ENCODE measurements at places on chromosomes 5 and 9.

GRCh38 chr9:131912671-131913070 lies 167.0 kb downstream of the MED27 start:
- DNase-seq = no peak

DNA sequence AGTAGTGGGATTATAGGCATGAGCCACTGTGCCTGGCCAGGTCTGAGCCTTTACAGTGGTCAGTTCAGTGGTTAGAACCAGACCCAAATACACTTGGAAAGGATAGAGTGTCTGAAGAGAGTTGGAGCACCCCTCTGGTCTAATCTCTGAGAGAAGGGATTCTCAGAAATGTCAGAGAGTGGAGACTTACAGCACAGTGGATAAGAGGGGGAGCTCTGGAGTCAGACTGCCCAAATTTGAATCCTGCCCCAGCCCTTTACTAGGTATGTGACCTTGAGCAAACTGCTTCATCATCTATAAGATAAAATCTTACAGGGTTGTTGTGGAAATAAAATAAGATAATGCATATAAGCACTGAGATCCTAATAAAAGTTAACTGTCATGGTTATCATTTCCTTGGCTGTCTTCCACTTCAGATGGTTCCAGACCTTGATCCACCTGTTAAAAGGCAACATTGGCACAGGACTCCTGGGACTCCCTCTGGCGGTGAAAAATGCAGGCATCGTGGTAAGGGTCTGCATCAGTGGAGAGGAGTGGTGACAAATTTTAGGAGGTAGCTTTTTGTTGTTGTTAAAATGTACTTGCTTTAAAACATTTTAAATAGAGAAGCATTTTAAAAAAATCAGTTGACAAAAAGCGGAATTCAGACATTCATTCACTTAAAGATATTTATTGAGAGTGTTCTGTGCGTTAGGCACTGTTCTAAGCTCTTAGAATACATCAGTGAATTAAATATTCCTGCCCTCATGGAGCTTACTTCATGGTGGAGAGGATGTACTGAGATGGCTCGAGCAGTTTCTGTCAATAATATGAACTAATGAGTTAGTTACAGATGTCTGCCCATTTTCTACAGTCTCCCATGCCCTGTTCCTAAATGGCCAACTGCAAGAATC lies 16.0 kb downstream of the SLC36A1 start:
- DNase-seq = no peak

DNA sequence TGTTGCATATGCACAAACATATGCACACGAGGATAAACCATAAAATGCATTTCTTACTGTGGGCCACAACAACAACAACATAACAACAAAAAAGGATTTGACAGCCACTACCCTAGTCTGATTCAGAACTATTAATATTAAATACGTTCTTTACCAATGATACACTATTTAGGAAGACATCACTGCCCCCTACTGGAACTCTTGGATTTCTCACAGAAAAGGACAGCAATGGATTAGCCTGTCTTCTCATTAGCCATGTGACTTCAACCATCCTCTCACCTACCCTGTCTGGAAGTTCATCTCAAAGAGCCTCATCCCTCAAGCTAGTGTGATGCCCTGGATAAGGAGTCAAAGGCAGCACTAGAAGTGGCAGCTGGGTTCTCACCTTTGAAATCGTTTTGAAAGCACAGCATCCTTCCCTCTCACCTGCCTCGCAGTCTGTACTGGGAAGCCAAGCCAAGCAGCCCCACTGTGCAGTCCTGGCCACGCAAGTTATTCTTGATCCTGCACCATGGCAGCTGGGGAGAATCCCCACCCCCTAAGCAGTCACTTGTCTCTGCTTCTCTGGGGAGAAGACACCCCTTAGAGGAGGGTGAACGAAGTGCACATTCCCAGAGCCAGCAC lies 64.6 kb downstream of the SH3TC2 start:
- no peak for DNase-seq

- DNase-seq = no peak
Observed at GRCh38 chr9:90834828-90835595, 33.4 kb downstream of the SYK start.

- DNase-seq = no peak
Observed at GRCh38 chr9:129701549-129701948, 36.1 kb downstream of the PRRX2 start.

- no peak for DNase-seq
Observed at GRCh38 chr5:113034182-113034773, 57.7 kb downstream of the DCP2 start.

DNA sequence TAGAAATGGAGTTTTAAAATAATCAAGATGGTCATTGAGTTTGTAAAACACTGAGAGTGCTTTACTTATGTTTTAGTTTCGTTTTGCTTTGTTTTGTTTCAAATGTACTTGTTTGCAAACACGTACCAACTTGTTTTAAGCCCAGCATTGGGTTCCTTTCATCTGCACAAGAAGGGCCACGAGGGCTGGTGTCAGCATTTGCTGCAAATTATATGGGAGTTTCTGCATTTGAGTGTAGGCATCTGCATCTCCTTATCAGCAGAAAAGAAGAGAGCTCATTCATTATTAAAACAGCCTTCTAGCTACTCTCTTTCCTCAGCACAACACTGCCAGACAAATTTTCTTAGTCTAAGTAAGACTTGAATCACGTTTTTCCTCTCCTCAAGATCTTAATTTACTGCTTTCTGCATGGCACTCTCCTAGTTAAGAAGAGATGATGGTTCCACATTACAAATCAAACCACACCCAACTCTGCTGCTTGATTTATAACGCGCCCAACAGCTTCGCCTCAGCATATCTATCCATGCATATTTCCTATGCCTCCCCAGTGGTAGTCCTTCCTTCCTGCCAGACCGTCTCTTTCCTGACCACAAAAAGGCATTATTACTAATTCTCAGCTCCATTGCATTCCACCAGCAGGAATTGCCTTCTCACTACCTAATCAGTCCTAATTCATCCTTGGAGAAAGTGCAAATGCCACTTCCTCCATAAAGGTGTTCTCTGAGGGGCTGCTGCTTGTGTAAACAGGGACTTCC lies 95.2 kb upstream of the CAST start:
- no peak for DNase-seq

DNA sequence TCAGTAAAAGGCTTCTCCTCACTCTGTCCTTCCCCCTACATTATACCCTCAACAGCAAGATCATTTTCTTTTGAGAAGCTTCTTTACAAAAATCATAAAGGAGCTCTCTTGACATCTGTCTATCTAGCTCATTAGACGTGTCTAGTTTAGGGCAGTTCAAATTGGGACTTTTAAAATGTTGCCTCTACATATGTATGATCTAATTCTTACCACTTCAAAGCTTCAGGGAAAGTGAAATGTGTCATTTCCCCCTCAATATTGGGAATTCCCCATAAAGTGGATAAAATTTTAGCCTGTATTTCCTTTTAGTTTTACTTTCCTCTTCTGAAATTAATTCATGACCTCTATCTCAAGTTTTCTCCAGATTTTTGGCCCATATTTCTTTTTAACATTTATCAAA lies 323.7 kb downstream of the ARRDC3 start:
- DNase-seq = no peak

DNA sequence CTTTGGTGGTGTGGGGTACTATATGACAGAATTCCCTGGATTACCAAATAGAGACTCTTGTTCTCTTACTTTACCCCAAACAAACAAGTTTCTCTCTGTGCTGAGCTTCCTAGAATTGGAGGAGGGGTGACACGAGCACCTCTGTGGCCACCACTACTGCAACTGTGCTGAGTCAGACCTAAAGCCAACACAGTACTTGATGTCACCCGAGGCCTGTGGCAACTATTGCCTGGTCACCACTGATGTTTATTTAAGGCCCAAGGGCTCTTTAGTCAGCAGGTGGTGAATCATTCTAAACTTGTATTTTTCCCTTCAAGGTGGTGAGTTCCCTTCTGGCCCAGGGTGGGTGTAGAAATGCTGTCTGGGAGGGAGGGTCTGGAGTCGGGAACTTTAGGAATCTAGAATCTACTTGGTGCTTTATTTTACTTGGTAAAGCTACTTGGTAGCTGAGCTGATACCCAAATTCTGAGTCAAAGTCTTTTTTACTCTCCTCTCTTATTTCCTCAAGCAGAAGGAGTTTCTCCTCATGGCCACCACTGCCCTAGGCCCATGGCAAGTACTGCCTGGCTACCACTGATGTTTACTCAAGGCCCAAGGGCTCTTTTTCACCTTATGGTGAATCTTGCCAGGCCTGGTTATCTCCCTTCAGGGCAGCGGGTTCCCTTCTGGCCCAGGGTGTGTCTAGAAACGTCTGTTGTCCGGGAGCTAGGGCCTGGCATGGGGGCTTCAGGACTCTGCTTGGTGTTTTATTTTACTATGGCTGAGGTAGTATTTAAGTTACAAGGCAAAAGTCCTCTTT lies 9.8 kb downstream of the LURAP1L start:
- DNase-seq = no peak

GRCh38 chr5:81949462-81949861 lies 22.4 kb upstream of the ATG10 start:
- DNase-seq = no peak

GRCh38 chr5:66661149-66661548 lies 65.0 kb downstream of the MAST4 start:
- DNase-seq = no peak

GRCh38 chr5:116492016-116492623 lies 82.5 kb downstream of the SEMA6A start:
- no peak for DNase-seq

GRCh38 chr5:27450607-27451006 lies 412.2 kb upstream of the CDH9 start:
- DNase-seq = no peak

GRCh38 chr9:37350486-37351190 lies 71.9 kb upstream of the GRHPR start:
- no peak for DNase-seq

DNA sequence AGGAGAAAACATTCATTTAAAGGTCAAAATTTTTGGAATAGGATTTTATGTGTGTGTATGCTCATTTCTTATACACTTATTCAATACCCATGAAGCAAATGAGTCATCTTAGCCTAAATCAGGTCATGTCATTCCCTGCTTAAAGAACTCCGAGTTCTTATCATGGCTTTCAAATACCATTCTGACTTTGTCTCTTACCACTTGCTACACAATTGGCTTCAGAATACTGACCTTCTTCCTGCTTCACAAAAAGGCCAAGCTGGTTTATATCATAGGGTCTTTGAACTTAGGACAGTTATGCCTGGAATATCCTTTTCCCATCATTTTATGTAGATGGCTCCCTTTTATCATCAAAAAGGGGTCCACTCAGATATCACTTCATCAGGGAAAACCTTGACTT lies 652.2 kb upstream of the WWC1 start:
- no peak for DNase-seq

DNA sequence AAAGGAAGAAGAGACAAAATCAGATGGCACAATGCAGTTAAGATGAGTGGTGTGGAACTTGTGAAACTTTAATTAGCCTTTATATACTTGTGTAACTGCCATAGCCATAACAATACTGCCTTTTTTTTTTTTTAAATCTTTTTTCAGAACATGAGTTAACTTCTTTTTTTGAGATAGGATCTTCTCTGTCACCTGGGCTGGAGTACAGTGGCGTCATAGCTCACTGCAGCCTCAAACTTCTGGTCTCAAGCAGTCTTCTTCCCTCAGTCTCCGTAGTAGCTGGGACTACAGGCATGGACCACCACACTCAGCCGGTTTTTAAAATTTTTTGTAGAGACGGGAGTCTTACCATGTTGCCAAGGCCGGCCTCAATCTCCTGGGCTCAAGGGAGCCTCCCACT lies 37.2 kb downstream of the GPBP1 start:
- DNase-seq = no peak

DNA sequence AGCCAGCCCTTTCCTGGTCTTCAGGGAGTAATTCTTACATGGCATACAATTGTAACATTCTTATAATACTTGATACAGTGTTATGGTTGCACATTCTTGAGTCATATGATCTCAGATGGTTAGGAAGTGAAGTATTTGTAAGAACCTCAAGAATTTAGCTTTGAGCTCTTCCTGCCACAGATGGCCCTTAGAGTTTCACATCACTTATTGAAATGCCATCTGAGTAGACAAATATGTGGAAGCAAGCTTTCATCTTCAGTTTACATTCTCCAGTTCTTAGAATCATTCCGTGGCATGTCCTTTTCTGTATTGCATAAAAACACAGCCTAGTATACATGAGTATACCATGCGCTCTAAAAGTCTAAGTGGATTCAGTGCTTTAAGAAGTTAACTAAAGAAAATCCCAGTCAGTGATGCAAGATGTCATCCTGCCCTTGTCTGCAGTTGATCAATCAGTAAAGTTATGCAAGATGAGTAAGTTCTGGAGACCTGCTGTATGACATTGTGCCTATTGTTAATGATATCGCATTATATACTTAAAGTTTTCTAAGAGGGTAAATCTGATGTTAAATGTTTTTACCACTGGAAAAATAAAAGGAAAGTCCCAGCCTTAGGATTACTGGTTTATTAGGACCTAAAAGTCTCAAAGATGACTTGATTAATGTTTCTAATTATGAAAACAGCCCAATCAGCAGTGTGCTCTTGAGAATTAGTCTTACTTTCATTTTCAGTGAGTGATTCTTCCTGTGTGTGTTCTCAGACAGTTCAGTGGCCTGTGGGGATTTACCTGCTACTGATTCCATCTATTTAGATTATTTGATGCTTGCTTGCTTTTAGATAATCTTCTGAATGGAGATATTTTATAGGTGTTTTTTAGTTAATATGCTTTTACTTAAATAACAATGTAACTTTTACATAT lies 29.4 kb downstream of the RHOBTB3 start:
- DNase-seq = no peak

DNA sequence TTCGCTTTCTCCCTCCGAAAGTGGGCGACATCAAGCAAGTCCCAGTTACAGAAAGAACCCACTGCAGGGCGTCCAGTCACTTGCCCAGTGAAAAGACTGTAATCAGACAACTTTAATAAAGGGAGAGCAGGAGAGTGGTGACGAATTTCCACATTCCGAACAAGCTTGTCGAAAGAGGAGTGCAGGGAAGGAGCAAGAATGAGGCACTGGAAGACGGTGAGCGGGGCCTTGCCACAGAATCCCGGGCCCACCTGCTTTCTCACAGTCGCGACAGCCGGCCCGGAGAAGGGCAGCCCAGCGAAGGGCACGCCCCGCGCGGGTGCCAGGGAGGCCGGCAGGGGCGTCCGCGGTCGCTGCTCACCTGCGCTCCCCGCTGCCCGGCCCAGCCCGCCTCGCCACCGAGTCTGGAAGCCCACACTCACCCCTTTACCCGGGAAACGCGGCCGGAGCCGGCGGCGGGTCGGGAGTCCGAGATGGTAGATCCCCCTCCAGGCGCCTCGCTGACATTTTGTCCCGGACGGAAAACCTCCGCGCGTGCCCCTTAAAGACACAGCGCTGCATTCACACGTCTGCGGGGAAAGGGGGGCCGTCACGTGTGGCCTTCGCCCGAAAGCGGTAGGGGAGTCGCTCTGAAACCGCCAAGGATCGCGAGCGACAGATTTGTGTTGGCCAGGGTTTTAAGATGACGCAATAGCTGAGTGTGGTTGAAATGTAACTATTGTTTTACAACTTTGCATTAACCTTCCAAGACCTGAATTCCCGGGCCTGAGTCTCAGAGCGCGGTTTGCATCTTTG lies at the start of gene ZBED3:
ZBED3 (minus strand) TSS at position 597 of the 795 bp plus-strand sequence. CDS start 9,407 bp downstream, outside the sequence.
- peak; percentile 35 for DNase-seq

GRCh38 chr5:191949-192690 lies 825 bp downstream of the LRRC14B start:
- no peak for DNase-seq

- no peak for DNase-seq
Observed at GRCh38 chr9:108109927-108110690, 620.5 kb upstream of the KLF4 start.

- DNase-seq = no peak
Observed at GRCh38 chr5:39623291-39623865, 198.6 kb upstream of the DAB2 start.

Data from stimulated activated CD8-positive, alpha-beta memory T cell treated with anti-CD3 and anti-CD28 coated beads, Interleukin-7, amount 100 ng/mL, for 4 hours (primary cell).